NCI-H1417 treated with DMSO at 0.1 percent for 48 hours (cell line): ENCODE measurements at places on chromosomes 12 and 14.
A peak's percentile ranks its signal among the peaks of the same experiment; 100 is the strongest.

DNA sequence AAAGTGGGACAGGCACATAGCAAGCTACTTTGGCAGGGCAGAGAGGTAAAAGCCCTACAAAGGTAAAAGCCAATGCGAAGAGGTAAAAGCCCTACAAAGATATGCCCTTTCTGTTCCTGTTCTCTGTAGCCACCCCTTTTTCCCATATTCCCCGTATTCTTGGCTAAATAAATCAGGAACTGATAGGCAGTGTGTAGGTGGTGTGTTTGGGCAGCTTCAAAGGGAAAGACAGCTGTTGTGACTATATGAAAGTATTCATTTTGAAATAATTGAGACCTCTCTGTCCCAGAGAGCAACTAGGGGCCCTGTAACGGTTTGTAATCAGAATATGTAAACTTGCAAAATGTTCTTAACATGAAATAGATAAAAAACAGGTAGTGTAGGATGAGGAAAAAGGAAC lies 11.3 kb upstream of the SLC41A2 start:
- DNase-seq = no peak

DNA sequence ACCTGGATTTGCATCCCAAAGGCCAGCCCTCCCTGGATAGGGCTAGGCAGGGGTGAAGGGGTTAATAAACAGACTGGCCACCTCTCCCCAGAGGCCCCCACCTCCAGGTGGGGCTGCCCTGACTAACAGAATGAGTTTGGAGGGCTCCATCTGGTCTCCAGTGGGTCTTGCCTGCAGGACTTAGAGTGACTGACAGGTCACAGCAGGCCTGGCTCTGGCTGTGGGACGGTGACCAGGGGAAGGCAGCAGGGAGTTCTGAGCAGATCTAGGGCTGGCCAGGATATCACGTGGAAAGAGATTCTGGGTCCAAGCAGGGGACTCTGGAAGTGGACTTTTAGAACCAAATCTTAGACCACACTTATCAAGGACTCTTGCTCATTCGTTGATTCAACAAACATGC lies 40.9 kb upstream of the LHX5 start:
- DNase-seq = no peak

DNA sequence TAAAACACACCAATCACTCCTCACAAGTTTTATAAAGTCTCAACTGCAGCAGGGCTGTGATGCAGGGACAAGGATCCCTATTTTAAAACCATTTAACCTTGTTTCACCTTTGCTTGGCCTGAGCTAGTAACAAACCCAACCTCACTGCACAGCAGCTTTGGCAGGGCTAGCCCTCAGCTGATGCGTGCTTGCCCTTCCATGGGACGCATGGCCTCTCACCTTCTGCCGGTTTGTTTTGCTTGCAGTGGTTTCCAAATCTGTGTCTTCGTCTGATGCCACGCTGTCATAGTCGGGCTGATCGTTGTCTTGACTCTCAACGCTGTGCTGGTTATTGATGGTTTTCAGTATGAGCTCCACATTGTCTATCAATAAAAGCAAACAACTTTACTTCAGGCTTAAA lies 43.3 kb downstream of the GIT2 start:
- DNase-seq = no peak

DNA sequence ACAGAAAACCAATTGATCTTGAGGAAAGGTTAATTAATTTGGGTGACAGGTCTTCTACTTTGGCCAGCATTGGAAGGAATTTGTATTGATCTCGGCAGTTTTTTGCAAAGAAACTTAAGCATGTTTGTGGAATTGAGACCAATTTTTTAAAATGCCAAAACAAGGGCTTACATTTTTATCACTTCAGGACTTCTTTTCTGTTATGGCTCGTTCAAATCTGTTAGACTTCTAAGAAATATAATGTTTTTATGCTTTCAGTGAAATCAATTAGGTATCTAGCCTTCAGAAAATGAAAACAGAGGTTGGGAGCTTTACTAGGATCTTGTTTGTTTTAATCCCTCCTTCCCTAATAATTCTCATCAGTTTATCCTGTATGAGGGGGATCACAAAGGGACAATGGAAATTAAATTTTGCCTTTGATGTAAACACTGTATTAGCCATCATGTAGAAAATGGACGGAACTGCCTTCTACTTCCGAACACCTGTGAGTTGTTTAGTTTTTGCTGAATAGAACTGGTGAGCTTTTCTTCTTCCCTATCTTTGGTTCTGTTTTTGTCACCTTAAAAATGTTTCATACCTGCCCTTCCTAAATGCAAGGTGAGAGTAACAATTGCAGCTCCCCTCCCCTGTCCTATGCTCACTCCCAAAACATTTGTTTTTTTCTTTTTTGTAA lies 7.8 kb downstream of the FOXA1 start:
- DNase-seq = no peak

DNA sequence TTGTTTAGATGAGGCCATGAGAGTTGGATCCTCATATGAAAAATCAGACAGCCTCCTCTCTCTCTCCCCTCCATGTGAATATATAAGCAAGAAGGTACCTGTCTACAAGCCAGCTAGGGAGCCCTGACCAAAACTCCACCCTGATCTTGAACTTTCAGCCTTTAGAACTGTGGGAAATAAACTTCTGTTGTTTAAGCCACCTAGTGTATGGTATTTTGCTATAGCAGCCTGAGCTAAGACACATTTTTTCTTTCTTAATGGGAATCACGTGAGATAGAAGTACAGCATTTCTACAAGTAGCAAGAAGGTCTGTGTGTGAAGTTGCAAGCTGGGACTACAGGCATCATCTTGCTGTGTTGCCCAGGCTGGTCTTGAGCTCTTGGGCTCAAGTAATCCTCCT lies 16.3 kb upstream of the ABHD12B start:
- no peak for DNase-seq

GRCh38 chr14:87203346-87203745 lies 789.6 kb downstream of the GALC start:
- DNase-seq = no peak

- DNase-seq = no peak
Observed at GRCh38 chr14:28254768-28255167, 511.8 kb upstream of the FOXG1 start.

DNA sequence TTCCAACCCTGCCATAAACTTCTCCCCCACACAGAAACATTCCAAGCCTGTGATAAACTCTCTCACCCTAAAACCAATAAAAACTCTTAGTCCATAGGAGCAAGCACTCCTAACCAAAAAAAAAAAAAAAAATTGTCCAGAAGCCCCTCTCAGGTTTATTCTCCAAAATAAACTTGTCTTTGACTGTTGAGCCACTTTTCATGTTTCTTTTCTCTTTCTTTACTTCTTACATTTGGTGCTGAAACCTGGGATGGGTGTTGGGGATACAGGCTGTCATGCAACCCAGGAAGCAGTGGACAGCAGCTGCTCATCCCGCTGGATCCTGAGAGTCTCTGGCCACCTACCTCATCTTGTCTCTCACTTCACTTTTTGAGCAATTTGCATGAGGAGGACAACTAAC lies 2.0 kb upstream of the ADAM20 start:
- no peak for DNase-seq

GRCh38 chr12:43797561-43798217 lies 8.4 kb downstream of the TWF1 start:
- no peak for DNase-seq

- DNase-seq = no peak
Observed at GRCh38 chr12:82740129-82741000, 53.7 kb downstream of the TMTC2 start.

- DNase-seq = no peak
Observed at GRCh38 chr12:76284816-76285750, 63.1 kb downstream of the BBS10 start.

- no peak for DNase-seq
Observed at GRCh38 chr14:56224691-56225681, 106.8 kb downstream of the PELI2 start.

DNA sequence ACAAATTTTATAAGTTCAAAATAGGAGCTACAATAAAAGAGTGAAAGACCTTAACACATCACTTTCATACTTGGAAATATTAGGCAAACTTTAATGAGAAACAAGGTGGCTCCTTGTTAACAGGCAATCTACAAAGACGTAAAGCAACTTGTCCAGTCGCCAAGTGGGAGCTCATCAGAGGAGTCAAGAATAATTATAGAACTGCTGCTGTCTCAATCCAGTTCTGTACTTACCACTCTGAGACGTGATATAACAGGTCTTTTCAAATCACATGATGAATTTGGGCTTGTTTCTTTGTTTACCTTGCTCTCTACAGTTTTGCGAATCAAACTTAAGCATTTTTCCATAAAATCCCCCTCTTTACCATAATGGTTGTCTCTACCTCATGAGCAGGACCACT lies 3.6 kb downstream of the YBX3 start:
- DNase-seq = no peak

GRCh38 chr12:93819050-93819491 lies 141.9 kb downstream of the CRADD start:
- no peak for DNase-seq

DNA sequence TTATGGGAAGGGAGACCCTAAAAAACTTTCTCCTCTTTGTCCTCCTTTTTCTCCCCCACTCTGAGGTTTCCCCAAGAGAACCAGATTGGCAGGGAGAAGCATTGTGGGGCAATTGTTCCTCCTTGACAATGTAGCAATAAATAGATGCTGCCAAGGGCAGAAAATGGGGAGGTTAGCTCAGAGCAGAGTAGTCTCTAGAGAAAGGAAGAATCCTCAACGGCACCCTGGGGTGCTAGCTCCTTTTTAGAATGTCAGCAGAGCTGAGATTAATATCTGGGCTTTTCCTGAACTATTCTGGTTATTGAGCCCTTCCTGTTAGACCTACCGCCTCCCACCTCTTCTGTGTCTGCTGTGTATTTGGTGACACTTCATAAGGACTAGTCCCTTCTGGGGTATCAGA lies 4.6 kb upstream of the RPS26 start:
- DNase-seq = no peak

DNA sequence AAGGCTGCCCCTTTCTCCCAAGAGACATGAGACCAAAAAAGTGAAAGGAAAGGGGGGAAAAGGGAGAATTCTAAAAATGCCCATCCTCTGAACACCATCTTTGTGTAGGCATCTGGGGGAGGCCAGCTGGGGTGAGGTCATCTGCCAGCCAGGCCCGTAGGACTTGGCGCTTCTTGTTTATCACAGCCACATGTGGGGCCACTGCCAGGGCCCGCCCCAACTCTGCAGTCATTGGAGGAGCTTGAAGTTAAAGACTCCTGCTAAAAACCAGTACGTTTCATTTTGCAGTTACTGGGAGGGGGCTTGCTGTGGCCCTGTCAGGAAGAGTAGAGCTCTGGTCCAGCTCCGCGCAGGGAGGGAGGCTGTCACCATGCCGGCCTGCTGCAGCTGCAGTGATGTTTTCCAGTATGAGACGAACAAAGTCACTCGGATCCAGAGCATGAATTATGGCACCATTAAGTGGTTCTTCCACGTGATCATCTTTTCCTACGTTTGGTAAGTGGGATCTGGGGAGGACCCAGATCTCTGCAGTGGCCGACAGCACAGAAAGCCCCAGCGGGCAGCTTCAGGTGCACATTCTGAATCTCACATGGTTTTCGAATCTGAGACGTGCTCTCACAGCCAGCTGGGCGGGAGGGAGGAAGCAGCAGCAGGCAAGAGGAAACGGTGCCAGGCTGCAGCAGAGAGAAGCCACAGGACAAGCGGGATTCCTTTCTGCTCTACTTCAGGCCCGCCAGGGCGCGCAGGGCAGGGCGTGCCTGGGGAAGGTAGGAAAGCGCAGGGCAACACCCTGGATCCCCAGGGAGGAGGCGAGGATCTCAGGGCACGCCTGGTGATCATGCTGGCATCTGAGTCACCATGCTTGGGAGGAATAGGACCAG lies at the start of gene P2RX7:
TSS of gene P2RX7 (plus strand) at position 276 of the 881 bp plus-strand sequence. CDS start at position 371, 95 bp downstream.
- peak; percentile 52 for DNase-seq

- no peak for DNase-seq
Observed at GRCh38 chr14:92613008-92613658, 99.6 kb downstream of the RIN3 start.

- DNase-seq = no peak
Observed at GRCh38 chr12:88329833-88330232, 187.7 kb downstream of the TMTC3 start.

DNA sequence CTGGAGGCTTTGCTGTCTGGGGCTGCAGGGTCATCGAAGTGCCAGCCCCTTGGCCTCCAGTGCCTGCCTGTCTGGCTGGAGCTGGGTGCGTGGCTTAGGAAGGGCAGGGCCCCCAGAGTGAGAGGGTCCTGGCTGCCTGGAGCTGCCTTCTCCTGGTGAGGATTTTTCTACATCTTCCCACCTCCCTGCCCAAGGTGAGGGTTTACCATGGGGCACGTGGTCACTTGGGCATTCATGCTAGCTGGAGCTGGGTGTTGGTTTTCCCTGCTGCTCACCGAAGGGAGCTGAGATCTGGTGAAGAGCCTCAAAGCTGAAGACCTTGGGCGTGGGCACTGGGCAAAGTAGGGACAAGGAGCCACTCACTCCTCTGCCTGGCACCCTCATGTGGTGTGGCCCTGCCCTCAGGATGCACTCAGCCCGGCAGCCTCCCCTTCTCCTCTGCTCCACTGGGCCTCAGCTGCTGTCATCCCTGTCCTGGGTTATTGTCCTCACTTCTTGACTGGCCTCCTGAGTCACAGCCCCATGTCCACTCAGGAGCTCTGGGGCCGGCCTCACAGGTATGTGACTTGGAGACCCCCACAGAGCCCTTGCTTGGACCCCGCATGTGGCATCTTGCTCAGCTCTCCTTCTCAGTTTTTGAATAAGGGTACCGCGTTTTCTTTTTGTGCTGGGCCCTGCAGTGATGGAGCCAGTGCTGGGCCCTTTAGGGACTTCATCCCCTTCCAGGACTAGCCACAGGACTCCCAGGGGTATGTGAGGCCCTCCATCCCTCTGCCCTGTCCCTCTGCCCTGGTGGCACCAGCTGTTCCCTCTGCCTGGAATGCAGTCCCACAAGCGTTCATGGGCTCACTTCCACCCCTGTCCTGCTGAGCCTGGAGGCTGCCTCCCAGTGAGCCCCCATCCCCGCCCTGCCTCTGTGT lies 1.6 kb downstream of the CEP170B start:
- DNase-seq = no peak

GRCh38 chr14:23160924-23161522 lies 22.4 kb downstream of the SLC7A8 start:
- DNase-seq = no peak

GRCh38 chr12:56162468-56163290 lies 4.5 kb downstream of the MYL6 start:
- no peak for DNase-seq

- no peak for DNase-seq
Observed at GRCh38 chr12:13702381-13702780, 279.0 kb downstream of the GRIN2B start.
